ENCODE measurements at places on chromosomes 11 and 22.

DNA sequence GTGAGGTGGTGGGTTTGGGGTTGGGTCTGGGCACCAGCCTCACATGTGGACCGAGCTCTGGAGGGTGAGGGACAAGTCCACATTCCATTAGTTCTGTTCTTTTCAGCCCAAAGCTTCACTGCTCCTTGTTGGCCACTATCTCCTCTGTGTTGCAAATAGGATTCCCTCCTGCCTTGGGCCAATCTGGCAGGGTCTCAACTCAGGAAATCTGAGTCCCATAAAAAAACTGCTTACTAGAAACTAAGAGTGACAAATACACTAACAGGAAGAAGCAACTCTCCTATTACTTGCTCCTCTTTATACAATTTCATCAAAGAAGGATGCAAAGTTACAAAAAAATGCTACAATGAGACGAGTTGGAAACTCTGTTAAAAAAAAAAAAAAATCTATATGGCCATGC is 66.2 kb upstream of the CSNK1E start:
- DNase-seq: no peak

DNA sequence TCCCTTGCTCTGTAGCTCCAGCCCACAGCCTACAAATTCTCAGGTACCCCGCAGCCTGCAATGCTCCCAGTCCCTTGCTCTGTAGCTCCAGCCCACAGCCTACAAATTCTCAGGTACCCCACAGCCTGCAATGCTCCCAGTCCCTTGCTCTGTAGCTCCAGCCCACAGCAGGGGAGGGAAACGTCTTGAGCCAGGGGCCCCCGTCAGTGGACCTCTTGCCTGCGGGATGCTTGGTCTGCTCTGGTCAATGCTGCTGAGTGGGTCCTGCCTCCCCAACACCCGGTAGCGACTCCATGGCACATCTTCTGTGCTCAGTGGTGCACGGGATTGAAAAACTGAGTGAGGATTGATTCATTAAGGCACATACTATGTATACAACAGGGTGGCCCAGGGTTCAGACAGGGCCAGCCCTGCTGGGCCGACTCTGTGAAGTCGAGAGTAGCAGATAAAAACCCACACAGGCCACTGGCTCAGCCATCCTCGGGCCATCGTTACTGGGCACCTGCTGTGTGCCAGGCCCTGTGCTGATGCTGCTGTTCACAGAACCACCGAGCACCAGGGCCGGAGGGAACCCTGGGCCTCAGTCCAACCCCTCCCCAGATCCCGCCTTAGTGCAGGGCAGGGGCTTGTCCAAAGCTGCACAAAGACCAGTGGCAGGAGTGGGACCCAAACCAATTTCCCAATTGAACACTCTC is 69.7 kb downstream of the MYO7A start:
- no peak for DNase-seq

- DNase-seq: no peak
These were observed 57.5 kb upstream of the LMO2 start for GRCh38 chr11:33949252-33949913.

GRCh38 chr22:28791841-28792490 is 8.4 kb downstream of the XBP1 start:
- DNase-seq: peak; percentile 74

- no peak for DNase-seq
These were observed 14.7 kb upstream of the ARHGAP8 start for GRCh38 chr22:44737406-44738346.

DNA sequence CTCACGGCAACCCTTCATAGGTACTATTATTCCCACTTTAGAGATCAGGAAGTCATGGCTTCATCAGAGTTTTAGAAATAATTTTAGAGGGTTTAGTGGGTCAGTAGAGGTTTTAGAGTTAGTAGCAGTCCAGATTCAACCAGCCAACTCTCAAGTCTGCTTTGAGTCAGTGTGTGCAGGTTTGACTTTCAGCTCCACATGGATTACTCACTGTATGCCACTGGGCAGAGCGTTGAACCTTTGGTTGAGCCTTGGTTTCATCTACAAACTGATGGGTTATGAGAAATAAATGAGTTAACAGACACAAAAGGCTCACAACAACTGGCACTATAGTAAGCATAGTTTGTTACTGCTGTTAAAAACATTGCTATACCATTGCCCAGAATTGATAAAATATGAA is 19.0 kb upstream of the TP53AIP1 start:
- no peak for DNase-seq
